ENCODE measurements at places on chromosomes 16 and 17. TPM values are rescaled to one million over a fixed set of nuclear protein-coding genes. Genes with fewer than 3 reads are reported as not detected.

DNA sequence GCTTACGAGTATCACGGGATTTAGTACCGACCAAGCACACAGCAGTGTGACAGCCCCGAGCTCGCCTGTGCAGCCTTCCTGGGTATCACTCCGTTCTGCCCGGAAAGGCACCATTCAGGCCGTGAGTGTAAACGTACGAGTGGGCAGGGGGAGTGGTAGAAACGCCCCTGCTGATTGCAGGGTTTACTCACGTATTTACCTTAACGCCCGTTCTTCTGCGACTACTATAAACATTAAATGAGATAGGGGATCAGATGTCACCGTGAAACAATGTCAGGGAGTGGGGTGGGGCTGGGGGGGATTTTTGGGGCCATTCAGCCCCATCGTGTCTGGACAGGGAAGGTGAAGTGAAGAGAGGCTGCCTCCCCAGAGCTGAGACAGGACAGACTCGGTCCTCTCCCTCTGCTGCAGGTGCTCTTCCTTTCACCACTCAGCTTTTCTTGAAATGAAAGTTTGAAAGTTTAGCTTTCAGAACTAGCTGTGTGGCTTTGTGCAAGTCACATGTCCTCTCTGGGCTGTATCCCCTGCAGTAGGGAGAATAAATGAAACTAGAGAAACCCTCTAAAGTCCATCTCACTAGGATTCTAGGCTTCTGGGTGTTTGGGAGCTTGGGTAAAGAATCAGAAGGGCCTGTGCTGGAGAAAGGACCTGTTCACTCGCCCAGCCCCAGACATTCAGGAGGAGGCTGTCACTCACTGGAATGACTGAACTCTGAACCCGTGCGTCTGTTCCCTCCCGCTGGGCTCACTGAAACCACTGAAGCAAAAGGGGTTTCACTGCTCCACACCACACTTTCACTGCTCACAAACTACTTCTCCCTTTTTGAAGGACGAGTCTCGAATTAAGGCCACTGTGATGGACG is 66.7 kb downstream of the RPA1 start:
- no peaks in the 10 kb centered on the region for H3K27me3 ChIP-seq
- H3K36me3 ChIP-seq = peaks cover 40% of the 10 kb centered on the region
- H3K27ac ChIP-seq = no peak overlapping the region
- no peak overlapping the region for H3K4me3 ChIP-seq

DNA sequence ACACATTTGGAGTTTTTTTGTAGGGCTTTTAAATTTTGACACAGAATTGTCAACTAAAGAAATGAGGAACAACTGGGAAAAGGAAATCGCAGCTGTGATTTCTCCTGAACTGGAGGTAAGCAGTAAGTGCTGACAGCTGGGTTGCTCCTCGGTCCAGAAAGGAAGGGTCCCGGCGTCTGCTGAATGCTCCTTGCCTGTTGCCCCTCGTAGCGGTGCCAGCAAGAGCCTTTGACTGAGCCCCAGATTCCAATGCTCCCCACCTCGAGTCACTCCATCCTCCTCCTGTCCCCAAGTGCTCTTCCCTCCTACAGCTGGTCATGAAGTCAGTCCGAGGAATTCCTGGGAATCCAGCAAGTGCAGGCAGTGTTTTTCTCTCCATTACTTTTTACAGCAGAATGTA is 32.0 kb upstream of the ENDOV start:
- no peak overlapping the region for H3K27ac ChIP-seq
- H3K36me3 ChIP-seq = peaks cover 56% of the 10 kb centered on the region
- DNase-seq = no peak

GRCh38 chr16:62022688-62023087 is 13.6 kb downstream of the CDH8 start:
- no peaks in the 10 kb centered on the region for H3K4me1 ChIP-seq
- no peaks in the 10 kb centered on the region for H3K36me3 ChIP-seq
- H3K27me3 ChIP-seq = no peaks in the 10 kb centered on the region
- no peak for DNase-seq
- no peak overlapping the region for H3K27ac ChIP-seq

DNA sequence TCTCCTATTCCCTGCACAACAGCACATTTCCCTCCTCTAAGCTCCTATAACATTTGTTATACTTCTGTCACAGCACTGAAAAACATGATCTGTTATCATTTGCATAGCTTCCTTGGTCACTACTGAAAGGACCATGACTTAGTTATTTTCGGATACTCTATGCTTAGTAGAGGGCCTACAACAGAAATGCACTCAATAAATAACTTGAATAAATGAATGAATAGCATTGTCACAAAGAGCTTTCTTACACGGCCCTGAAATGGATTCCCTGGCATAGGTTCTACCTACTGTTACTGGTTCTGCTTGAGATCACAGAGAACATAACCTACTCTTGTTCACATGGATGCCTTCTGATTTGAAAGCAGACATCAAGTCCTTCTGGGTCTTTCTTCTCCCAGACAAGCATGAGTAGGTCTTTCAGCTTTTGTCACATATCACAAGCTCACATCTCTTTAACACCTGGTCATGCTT is 41.6 kb downstream of the MYO1D start:
- H3K36me3 ChIP-seq = no peaks in the 10 kb centered on the region
- DNase-seq = no peak
- H3K27ac ChIP-seq = no peak overlapping the region
- no peaks in the 10 kb centered on the region for H3K4me1 ChIP-seq

KRTAP4-4 gene
- not detected for total RNA-seq
